NCI-H187 (cell line): ENCODE measurements at places on chromosomes 2 and 18.

GRCh38 chr2:182672466-182673165 lies 43.4 kb upstream of the DNAJC10 start:
- no peak for DNase-seq

DNA sequence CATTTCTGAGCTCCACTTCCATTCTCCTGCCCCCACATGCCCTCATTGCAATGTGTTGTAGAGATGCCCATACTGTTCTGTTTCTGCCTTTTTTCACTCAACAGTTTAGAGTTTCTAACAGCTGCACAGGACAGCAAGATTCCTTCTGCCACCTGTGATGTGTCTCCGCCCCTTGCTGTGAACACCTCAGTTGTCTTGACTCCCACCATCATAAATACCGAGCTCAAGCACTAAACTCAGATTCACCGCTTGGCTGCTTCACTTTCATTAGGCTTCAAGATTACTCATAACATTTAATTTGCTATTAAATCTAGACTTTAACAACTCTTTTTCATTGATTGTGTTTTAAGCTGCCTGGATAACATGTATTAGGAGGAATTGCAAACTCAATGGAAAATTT lies 141.0 kb downstream of the MAP2 start:
- DNase-seq = no peak

DNA sequence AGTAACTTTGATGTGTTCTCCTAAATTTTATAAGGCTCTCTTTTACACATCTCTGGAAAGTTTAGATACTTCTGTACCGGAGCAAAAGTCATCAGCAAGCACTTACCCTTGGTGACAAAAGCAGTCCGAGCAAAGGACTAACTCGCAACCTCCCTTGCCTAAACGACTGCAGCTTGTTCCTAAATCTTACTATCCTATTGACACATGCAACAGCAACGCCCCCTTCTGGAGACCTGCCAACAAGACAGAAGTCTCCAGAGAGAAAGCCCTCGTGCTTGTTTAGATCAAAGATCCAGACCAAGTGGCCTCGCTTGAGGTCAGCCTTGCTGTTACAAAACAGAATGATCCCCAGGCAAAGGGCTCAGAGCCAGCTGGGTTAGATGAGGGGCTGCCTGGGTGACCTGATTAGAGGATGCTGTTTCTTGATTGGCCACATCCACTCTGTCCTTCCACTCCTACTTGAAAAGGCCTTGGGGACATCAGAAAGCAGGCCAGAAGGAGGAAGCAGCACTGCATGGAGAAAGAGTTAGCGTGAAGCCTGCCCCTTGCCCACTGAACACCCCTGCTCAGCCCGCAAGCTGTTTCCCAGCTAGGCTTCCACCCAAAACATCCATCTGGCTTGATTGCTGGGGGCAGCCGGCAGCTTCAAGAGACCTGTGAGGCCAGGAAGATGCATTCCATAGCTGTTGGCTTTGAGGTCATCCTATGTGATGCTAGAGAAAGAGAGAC lies 94.3 kb downstream of the HNRNPLL start:
- peak; percentile 48 for DNase-seq

GRCh38 chr2:191148791-191149190 lies 2.0 kb downstream of the STAT4 start:
- no peak for DNase-seq

GRCh38 chr2:234996069-234996940 lies 44.5 kb downstream of the SH3BP4 start:
- DNase-seq = no peak

DNA sequence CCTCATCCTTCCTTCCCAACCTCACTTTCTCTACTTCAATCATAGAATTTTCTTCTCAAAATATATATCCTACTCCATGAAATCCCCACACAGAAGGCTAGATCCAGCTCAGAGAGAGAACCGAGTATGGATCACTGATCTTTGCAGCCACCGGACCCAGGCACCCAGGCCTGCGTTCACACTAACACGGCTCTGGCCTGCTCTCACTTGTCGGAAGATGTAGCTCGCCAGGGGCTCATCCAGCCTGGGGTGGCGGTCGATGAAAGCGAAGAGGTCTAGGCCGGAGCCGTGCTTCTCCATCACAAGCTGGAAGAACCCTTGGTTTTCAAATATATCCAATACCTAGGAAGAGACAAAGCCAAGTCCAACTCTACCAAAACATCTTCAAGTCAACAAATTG lies 12.7 kb upstream of the MTERF4 start:
- DNase-seq = no peak

DNA sequence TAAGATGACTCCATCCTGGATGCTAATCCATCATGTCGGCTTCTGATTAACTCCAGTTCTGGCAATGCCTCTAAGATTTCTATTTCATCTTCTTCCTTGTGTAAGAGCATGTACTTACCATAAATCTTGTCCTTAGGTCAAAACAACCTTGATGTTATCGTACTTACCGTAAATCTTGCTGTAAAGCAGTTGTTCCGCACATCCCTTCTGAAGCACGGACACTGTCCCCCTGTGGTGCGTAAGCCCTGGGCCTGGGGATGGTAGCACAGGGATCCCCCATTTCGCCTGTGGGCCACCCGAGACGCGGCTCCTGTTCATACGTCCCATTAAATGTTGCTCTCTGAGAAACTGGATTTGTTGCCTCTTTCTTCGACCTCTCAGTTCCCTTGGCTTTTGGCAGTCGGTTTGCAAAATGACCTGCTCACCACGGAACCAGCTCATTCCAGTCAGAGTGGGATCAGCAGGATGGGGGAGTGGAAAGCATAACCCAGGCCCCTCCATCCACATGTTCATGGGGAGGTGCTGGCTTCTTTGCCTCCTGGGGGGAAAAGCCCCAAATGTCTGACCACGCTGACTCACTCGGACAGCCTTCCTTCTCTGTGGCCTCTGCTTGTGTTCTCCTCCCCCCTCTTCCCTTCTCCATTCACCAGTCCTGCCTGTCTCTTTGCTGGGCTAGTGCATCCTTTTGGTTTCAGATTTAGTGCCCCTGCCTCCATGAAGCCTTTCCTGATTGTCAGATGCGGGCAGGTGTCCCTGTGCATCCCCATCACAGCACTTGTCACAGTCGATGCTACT lies 49.9 kb downstream of the RAB31 start:
- no peak for DNase-seq

GRCh38 chr2:197920592-197921201 lies 116.3 kb downstream of the PLCL1 start:
- DNase-seq = no peak

GRCh38 chr18:8499810-8500675 lies 109.2 kb upstream of the RAB12 start:
- DNase-seq = no peak

- no peak for DNase-seq
These were observed 41.8 kb upstream of the GBX2 start for GRCh38 chr2:236209996-236210395.

GRCh38 chr2:128312411-128312810 lies 6.3 kb downstream of the HS6ST1 start:
- DNase-seq = no peak

DNA sequence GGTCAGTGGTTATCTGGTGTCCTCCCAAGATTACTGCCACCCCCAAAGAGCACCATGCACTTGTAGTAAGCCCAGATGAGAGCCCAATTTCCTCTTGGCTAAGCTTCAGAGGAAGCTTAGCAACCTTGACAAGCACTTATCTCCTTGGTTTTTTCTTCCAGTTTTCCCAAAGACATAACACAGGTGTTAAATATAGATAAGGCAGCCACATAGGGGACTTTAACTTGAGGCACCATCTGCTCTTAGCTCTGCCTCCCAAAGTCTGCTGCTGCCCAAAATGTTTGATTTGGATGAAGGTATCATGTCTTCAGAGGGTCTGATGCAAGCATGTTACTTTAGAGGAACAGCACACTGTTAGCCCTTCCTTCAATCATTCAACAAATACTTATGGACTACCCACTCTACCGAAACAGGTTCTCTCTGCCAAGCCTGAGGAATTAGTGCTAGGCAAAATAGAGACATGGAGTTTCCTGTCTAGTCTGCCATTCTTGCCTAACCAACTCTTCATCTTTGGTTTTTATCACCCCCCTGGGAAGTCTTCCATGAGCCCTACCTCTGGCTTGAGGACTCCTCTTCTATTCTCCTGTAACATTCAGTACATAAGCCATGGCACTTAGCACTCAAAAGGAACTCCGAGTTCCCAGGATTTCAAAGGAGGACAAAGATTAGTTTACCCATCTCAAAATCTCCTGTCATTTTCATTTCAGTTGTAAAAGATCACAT lies 73.7 kb downstream of the SP3 start:
- DNase-seq = no peak

DNA sequence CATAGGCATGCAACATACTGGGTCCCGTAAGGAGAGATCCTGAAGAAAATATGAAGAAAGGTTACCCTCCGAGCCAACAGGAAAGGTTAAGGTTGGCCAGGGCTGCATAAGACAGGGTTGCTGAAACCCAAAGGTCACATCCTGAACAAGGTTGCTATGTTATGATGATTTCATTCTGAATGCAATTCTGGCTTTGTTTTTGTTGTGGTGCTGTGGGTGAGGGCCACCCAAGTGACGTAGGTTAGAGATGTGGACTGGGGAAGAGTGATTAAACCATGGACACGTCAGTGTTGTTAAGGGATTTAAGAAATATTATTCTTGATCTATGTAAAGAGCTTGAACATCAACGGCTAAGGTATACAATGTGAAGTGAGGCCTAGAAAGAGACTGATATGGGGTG lies 60.0 kb downstream of the ZEB2 start:
- no peak for DNase-seq

- no peak for DNase-seq
These were observed 145.1 kb upstream of the CELF4 start for GRCh38 chr18:37710726-37711125.

- no peak for DNase-seq
These were observed 61.3 kb upstream of the TXNDC2 start for GRCh38 chr18:9824474-9824832.

DNA sequence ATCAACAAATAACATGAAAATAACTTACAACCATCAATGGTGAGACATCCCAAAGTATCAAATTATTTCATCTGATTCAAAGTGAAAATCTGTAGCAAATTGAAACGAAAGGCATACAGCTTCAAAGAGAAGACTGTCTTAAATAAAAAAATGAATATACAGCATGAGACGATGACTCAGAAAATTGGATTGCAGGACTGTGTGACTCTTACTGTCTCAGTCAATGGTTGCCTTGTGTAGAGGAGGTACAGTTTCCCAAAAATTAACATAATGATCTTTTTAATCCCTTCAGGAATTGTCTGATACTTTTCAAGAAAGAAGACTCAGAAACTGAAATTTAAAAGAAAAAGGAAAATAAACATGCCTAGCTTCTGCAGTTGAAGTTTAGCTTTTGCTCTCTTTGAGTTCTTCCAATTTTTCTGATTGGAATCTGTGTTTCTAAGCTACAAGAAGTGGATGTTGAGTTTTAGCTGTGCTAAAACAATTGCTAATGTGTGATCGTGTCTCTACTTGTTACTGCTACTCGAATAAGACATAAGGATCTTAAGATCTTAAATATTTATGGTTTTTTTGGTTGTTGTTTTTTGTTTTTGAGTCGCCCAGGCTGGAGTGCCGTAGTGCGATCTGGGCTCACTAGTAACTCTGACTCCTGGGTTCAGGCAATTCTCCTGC lies 41.1 kb upstream of the EPB41L3 start:
- no peak for DNase-seq

DNA sequence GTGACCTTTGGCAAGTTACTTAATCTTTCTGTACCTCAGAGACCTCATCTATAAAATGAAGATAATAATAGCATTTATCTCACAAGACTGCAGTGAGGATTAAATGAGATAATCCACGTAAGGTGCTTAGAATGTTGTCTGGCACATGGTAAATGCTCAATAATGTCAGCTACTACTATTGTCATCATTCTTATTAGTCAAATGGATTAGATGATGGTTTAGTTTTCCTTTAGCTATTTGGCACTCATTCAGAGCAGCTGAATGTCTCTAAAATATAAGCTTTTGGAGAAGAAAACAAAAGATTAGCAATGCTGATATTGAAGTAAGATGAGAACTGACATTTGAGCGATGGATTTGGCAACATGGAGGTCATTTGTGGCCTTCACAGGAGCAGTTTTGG lies 125.1 kb downstream of the AQP4 start:
- no peak for DNase-seq
